ENCODE measurements at places on chromosomes 3 and 15.

- no peak for DNase-seq
Observed at GRCh38 chr15:67957435-67958132, 96.5 kb upstream of the PIAS1 start.

DNA sequence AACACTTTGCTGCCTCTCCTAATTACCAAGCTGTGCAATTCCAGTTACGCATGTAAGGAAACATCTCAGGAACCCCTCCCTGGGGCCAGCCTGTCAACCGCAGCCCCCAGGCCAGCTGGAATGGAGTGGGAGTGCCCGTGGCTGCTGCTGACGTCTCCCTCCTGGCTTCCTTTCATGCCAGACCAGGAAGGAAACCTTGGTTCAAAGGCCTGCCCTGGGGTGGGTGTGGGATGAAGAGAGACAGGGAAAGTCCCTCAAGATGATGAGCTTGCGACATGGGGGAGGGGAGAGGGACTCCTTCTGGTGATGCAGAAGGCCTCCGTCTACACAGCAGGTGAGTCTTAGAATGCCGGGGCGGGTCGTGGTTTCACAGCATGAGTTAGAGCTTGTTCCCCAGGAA, 11.4 kb upstream of the CYP11A1 start:
- DNase-seq = no peak

DNA sequence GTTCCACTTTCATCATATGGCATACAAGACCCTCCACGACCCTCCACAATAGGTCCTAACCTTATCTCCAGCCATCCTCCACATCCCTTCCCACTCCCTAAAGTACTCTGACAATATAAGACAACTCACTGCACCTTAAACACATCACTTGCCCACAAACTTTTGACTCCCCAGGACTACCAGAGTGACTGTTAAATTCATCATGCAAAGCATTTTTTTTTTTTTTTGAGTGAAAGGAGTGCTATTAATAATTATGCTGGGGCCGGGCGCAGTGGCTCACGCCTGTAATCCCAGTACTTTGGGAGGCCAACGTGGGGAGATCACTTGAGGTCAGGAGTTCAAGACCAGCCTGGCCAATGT, 55.8 kb downstream of the OSBPL10 start:
- DNase-seq = no peak

GRCh38 chr3:98530676-98531075, 1.1 kb upstream of the GPR15 start:
- no peak for DNase-seq

DNA sequence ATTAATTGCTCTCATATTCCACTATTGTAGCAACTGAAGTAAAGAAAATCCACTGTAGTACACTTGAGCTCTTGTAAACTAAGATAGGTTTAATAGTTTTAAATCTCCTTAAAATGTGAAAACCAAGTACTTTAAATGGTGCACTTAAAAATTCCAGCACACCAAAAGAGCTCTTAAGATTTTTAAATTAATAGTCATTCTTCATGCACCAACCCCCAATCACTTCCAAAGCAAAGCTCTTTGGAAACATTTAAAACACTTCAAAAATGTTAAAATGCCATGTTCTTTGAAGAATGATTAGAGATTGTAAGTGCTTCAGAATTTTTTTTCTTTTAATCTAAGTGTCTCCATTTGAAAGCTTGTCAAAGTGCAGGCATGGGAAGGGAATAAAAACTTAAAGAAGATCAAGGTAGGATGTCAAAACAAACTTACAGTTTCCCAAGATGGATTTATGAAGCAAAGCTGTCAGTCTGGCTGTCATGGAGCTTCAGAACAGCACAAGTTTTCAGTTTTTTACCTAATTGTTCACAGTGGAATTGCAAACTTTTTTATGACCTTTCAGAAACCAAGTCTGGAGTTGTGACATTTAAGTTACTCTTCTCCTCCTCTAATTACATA, 84.3 kb downstream of the ARPP21 start:
- DNase-seq = no peak

DNA sequence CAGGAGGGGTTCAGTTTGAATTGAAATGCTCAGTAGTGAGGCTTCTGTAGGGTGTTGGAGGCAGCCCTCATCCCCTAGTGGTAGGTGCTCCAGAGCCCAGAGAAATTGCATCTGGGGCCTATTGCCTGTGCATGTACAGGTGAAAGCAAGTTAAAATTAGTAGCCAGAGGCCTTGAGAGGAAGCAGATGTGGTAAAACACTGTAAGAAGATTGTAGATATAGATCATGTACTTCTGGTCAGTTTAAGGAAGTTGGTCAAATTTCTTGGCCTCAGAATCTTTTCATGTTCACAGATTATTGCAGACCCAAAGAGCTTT, 34.6 kb downstream of the IGSF10 start:
- DNase-seq = peak; percentile 21

- DNase-seq = no peak
Observed at GRCh38 chr3:196894557-196895295, 27.0 kb downstream of the SENP5 start.

- no peak for DNase-seq
Observed at GRCh38 chr15:40691737-40692136, 3.2 kb upstream of the RAD51 start.

DNA sequence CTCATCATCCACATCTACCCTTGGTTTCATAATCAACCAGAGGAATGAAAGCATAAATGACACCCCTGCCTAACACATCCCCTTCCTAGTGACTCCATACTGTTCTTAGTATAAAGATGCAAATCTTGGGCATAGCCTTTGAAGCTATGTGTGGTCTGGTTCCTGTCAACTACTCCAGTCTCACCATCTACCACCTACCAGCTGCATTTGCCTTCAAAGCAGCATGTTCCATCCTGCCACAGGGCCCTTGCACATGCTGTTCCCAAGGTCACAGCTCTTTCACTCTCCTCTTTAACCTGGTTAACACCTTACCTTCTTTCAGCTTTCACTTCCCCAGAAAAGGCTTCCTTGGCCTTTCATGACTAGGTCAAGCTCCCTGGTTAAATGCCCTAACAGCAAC, 62.3 kb upstream of the ARHGEF3 start:
- DNase-seq = no peak

DNA sequence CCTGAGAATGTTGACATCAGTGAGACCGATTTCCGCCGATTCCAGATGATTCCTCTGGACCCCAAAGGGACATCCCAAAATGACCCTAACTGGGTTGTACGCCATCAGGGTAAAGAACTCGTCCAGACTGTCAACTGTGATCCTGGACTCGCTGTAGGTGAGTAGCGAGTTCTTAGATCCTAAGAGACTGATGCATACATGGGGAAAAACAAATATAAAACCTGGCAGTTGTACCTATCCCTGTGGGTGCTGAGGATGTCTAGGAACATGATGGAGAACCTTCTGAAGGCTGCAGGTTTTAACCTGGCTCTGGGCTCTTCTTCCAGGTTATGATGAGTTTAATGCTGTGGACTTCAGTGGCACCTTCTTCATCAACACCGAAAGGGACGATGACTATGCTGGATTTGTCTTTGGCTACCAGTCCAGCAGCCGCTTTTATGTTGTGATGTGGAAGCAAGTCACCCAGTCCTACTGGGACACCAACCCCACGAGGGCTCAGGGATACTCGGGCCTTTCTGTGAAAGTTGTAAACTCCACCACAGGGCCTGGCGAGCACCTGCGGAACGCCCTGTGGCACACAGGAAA, 12.3 kb downstream of the THBS1 start:
- no peak for DNase-seq

- DNase-seq = peak; percentile 31
Observed at GRCh38 chr3:141114816-141115460, 63.8 kb downstream of the SPSB4 start.

DNA sequence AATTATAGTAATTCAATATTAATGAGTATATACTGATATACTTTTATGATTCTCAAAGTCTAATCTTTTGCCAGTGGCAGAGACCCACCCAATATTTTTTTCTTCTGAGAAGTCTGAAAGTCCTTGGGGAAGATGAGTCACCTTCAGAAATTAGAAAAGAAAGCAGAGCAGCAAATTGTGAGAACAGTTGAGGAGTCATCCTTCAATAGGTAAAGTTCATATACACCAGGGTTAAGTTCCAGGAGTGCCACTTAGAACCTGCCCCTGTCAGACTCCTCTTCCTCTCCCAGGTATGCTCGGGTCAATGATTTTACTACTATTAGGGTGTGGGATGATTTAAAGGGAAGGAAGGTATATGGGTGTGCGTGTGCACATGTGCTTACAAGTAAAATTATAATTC, 7.1 kb downstream of the CLRN1 start:
- peak; percentile 10 for DNase-seq

- no peak for DNase-seq
Observed at GRCh38 chr15:42233107-42233506, 25.0 kb upstream of the VPS39 start.

- DNase-seq = no peak
Observed at GRCh38 chr3:14513566-14514322, 26.4 kb downstream of the GRIP2 start.

DNA sequence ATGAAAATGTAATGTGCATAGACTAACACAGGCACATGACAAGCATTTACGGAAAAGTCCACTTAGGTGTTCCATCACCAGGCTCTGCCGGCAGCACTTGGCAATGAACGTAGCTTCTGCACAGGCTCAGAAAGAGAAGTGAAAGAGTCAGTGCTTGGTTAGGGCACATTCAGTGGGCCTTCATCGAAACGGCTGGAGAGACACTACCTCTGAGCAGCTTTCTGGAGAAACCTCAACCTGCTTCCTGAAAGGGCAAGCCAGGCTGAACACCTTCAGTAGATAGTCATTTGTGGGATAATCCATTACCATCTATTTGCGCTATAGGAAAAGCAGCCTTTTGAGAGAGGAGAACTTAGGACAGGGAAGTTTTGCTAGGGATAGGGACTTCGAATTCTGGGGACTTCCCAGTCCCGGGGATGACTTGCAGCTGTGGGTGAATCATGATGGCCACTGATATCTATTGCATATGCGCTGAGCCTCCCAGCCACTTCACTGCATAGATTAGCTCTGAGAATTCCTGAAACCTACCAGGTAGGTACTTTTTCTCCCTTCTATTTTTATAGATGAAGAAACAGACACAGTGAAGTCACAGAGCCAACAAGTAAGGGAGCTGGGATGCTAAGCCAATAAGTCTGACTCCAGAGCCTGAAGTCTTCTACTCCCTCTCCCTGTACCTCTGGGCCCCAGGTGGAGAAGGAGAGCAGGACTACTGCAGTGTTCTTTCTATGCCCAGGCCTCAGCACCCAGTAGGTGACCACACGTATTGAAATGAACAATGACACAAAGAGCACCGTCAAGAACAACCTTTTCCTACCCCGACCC, 4.2 kb upstream of the SH2D7 start:
- DNase-seq = no peak

GRCh38 chr3:75781079-75781745, 4.1 kb downstream of the ZNF717 start:
- DNase-seq = no peak

GRCh38 chr3:162769564-162769963, 1273.0 kb downstream of the OTOL1 start:
- peak; percentile 50 for DNase-seq

DNA sequence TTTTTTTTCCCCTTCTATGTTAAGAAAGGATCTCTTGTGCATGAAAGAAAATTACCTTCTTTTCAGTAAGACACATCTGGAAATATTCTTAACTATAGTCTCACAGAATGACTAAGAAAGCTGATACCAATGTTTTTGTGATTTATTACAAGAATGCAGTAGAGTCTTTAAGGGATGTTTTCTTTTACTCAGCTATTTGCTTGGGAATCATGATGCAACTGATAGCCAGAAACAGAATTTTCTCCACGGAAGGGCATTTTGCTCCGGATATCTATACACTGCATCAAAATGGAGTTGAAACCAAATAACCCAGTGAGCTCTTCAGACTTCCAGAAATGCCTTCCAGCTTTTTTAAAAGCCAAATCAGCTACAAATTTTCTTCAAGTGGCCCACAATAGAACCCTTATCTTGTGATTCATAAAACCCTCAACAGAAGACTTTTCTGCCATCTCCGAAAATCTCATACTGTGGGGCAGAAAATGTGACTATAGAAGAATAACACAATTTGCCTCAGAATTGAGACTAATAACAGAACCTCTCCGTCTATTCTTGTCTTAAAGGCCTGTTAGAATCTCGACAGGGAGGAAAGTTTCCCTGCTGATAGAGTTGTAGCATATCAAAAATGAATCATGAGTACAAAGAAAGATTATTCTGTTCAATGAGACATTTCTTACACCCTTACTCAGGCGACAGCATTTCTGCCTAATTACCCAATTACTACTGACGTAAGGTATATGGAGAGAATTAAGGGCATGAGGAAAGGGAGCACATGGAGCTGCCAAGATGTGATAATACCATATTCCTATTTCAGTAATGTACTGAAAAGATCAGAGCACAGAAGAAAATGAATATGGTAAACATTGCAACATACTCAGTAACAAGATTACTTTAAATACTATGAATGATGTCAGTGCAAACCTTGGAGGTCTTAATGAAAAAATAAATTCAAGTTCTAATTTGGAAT, 900.1 kb downstream of the ROBO1 start:
- no peak for DNase-seq

DNA sequence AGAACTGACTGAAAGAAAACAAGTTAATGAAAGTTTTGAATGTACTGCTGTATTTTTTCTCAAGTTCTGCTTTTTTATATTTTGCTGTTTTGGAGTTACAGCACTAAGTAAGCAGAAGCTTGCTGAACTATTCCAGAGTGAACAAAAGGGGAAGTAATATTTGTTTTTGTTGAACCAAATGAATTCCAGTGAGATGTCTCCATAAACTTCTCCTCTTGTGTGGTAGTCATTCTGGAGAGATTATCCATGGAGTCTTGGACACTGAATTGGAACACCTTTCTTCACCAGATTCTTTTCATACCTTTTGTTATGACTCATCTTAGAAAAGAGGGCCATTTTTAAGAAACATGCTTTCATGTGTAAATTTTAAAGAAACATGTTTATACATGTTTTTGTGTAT, 8.8 kb downstream of the ANKUB1 start:
- DNase-seq = peak; percentile 68

GRCh38 chr3:8094415-8094814, 407.2 kb upstream of the LMCD1 start:
- DNase-seq = no peak

DNA sequence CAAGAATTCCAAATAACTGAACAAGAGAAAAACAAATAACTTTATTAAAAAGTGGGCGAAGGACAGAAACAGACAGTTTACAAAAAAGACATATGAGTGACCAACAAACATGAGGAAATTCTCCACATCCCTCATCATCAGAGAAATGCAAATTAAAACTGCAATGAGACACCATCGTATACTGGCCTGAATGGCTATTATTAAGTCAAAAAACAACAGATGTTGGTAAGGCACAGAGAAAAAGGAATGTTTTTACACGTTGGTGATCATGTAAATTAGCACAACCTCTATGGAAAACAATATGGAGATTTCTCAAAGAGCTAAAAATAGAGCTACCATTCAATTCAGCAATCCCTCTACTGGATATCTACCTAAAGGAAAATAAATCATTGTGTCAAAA, 1260.4 kb upstream of the ALCAM start:
- no peak for DNase-seq

- DNase-seq = no peak
Observed at GRCh38 chr15:59668556-59668955, 11.2 kb upstream of the GTF2A2 start.

DNA sequence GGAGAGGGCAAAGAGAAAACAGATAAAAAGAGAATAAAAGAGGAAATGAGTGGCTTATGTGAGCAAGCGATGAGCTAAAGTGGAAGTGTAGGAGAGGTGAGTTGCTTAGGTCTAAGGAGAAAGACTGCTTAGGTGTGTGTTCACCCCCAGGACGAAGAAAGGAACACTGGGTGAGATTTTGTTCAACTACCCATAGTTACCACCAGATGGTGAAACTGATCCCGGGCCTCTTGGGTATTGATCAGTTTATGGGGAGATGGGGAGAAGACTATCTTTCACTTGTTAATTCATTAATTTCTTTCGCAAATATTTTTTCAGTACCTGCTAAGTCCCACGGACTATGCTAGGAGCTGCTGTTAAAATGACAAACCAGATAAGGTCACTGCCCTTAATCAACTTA, 33.9 kb downstream of the GAP43 start:
- DNase-seq = peak; percentile 18
